Posterior cingulate gyrus (tissue), 11 donors: ENCODE measurements at places on chromosomes 2 and 18.

- DNase-seq = no peak
Observed at GRCh38 chr2:132609101-132609890, 60.7 kb downstream of the LYPD1 start.

- DNase-seq = no peak
Observed at GRCh38 chr2:64311191-64311910, 142.6 kb upstream of the LGALSL start.

- DNase-seq = no peak
Observed at GRCh38 chr18:11052800-11053199, 96.6 kb downstream of the PIEZO2 start.

- DNase-seq = no peak
Observed at GRCh38 chr2:85264471-85264870, 63.3 kb downstream of the TGOLN2 start.

DNA sequence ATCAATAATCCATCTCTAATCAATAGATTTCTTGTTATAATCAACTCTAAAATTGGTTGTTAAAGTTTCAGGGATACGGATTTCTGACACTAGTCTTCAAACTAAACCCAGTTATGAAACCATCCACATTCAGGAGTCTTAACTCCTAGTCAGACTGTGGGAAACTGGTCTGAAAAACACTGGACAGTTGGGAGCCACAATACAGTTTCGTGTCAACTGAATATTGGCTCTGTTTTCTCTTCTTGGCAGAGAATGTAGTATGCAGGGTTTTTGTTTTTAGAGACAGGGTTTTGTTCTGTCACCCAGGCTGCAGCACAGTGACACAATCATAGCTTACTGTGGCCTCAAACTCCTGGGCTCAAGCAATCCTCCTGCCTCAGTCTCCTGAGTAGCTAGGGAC, 123.1 kb downstream of the RTTN start:
- DNase-seq = no peak

DNA sequence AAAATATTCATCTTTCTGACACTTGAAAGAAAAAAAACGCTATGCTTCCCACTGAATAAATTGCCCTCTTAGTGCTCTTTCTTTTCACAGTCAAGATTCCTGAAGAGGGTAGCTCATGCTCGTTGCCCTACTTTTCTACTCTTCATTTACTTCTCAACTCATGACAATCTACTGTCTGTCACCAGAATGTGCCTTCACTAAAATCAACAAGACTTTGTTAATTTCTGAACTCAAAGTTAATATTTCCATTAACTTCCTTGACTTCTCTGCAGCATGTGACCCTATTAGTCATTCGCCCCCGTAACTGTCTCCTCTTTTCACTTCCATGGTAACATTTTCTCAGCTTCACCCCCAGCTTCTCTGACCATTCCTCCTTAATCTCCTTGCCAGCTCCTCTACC, 98.9 kb upstream of the MAPRE2 start:
- DNase-seq = no peak
